ENCODE measurements at places on chromosomes 1 and 21.

DNA sequence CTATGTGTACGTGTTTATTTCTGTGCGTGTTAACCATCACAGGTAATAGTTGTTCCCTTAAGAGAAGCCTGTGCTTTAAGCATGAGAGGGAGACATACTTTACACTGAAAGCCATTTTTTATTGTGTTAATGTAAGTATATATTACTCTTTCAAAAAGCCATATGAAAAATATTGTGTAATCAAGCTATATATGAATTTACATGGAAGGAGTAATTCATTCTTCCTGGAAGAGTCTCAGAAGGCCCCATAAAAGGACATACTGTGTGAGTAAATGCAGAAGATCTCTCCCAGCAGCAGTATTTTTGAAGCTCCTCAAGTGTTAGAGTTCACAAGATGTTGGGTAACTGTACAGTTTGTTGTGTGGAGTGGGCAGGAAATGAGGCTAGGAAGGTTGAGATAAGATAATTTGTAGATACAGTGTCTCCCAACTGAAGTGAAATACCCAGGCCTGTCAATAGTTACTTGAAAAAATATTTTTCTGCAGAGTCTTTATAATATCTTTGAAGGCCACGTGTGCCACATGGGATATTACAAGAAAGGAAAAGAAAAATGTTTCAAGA lies 138.3 kb downstream of the PTGER3 start:
- DNase-seq, result no peak

GRCh38 chr21:36470294-36470693 lies 9.6 kb downstream of the CLDN14 start:
- no peak for DNase-seq

DNA sequence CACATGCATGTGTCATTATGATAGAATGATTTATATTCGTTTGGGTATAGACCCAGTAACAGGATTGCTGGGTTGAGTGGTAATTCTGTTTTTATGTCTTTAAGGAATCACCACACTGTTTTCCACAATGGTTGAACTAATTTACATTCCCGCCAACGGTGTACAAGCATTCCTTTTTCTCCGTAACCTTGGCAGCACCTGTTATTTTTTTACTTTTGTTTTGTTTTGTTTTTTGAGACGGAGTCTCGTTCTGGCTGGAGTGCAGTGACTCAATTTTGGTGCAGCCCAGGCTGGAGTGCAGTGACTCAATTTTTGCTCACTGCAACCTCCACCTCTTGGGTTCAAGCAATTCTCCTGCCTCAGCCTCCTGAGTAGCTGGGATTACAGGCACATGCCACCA lies 8.5 kb upstream of the S100B start:
- no peak for DNase-seq

DNA sequence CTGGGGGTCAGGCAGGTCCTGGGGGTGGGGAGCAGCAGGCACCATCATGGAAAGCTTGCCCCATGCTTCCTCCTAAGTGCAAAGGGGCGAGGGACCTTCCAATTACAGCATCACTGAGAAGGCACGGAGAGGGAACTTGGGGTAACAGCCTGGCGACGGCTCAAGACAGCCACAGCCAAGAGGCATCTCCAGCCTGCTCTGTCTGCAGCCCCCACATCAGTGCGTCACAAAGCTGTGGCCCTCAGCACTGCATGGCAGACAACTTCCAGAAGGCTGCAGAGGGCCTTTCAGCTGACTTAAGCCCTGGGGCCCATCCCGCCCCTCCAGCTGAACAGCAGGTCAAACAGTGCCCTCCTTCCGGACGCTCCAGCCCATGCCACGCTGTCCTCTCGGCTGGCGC lies 13.2 kb upstream of the GPR153 start:
- no peak for DNase-seq

- no peak for DNase-seq
Observed at GRCh38 chr1:61973100-61973837, 221.4 kb upstream of the L1TD1 start.

DNA sequence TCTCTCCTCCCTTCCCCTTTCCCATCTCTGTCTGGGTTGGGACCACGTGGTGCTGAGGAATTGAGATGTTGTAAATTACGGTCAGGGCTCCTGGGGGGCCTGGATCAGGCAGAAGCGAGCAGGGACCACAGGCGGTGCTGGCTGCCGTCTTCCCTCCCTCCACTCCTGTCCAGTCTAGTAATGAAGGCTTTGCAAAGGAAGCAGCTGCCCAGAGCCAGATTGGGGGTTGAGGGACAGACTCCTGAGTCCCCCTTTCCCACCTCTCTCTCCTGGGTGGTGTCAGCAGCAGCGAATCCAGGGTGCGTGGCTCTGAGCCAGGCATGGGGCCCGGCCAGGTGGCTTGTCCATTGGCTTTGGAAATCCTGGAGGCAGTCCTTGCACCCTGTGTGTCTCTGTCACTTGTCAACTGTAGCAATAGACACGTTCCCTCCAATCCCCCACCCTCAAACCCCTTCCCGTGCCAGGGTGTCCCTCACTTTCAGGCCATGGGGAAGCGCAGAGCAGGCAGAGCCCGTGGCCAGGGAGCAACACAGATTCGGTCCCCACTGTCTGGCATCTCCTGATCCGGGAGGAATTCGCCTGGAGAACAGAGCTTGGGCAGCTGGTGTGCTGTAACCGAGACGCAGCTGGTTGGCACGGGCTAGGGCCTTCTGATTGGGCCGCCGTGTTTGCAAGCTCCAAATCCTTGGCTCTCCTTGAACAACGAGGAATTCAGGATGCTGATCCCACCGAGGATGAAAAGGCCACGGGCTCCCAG lies 64.8 kb upstream of the WNT4 start:
- DNase-seq, result no peak

All from stimulated activated CD4-positive, alpha-beta T cell treated with anti-CD3 and anti-CD28 coated beads, Interleukin-1b, Interleukin-23, amount 100 ng/mL, for 1 hour (primary cell).